ENCODE measurements at places on chromosomes 1 and 21.

DNA sequence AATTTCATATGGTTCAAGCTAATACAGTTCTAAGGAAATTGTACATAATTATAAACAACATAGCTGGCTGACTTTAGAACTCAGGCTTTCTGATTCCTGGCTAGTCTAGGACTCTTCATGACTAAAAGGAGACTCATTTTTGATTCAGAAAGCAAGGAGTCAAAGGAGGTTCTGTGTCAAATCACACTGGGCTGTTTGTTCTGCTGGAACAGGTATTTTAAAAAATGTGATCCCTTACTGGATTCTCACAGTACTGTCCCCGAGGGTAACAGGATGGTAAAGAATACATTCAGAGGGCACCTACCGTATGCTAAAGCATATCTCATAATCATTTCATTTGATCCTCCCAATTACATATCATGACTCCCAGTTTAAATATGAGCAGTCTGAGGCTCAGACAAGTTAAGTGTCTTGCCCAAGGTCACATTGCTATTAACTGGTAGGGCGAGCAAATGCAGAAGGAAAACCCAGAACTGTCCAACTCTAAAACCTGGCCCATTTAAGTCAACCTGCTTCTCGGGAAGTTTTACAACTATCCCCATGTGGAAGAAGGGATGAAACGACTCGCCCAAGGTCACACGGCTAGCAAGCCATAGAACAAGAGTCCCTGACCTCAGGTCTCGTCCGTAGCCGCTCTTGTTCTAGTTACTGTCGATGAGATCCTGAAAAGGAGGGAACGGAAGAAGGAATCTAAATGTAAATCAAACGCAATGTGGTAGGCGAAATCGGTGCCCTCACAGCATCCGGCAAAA is 675 bp downstream of the MYSM1 start:
- no peak for DNase-seq

DNA sequence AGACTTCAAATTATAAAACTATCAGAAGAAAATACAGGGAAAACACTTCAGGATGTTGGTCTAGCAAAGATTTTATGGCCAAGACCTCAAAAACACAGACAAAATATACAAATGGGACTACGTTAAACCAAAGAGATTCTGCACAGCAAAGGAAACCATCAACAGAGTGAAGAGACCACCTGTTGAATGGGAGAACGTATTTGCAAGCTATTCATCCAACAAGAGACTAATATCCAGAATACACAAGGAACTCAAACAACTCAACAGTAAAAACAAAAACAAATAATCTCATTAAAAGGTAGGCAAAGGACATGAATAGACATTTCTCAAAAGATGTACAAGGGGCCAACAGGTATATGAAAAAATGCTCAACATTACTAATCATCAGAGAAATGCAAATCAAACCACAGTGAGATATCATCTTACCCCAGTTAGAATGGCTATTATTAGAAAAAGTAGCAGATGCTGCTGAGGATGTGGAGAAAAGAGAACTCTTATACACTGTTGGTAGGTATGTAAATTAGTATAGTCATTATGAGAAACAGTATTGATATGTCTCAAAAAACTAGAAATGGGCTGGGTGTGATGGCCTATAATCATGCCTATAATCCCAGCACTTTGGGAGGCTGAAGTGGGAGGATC is 112.6 kb downstream of the LRIG2 start:
- no peak for DNase-seq

DNA sequence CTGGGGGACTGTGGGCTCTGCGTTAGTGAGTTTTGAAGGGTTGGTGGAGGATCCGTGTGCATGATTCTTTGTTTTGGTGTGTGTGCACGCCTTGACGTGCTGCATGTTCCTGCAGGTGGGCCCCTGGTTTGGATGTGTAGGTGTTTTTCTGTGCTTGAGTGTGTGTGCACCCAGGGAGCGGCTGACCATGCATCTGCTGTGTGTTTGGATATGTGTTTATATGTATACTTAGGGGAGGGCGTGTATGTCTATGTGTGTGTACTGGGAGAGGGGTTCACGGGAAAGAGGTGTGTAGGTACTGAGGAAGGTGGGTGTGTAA is 1.1 kb downstream of the VANGL2 start:
- DNase-seq, result no peak

GRCh38 chr1:40339420-40340323 is 22.6 kb upstream of the COL9A2 start:
- no peak for DNase-seq

DNA sequence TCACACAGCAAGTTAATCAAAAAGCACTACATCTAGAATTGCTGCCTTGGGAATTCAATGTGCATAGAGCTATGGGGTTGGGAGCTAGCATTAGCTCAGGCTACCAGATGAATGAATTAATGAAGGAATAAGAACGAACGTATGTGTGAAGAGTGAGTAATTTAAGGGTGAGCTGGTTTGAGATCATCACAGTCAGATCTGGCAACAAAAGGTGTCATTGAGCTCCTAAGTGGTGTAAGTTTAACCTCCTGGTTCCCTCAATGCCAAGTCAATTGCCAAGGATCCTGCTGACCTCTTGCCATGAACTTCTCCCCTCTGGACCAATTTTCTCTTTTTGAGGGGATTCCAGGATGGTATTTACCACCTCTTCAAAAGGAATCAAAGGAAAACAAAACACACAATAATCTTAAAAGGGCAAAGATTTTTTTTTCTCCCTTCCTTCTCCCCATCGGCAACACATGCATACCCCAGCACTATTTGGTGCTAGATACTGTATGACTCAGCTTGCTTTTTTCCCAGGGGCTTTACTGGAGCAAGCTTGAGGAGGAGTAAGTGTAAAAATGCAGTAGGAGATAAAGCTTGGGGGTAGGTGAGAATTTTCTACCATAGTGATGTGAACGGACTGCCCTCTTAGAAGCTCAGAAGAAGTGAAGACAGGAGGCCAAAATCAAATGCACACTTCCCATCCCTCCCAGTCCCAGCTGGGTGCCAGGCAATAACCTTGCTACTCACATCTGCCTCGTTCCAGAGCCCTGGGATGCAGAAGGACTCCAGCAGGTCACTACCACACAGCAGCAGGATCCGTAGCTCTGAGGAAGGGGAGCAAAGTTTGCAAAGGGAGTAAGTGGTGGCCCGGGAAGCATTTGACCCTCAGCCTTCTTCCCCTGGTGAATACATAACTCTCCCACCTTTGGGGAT is 92.0 kb downstream of the LAMC2 start:
- no peak for DNase-seq

GRCh38 chr1:54851406-54851805 is 35.6 kb downstream of the DHCR24 start:
- DNase-seq, result no peak

GRCh38 chr1:67666636-67667035 is 18.4 kb upstream of the GADD45A start:
- DNase-seq, result no peak

DNA sequence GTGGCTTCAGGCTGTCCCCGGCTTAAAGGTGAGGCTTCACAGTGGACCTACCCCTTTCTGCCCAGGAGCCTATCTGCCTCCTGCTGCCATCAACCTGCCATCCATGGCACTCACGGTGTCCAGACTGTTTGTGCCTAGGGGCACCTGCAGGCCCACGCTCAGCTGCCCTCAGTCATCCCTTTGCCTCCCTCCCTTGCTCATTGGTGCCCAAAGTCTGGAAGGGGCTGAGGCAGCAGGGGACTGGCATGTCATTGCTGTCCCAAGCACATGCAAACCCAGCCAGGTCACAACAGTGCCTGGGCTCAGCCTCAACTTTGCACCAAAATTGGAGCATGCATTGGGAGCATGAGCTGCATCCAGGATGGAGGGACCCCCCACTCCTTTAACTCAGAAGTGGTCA is 1142.7 kb upstream of the NCAM2 start:
- no peak for DNase-seq

DNA sequence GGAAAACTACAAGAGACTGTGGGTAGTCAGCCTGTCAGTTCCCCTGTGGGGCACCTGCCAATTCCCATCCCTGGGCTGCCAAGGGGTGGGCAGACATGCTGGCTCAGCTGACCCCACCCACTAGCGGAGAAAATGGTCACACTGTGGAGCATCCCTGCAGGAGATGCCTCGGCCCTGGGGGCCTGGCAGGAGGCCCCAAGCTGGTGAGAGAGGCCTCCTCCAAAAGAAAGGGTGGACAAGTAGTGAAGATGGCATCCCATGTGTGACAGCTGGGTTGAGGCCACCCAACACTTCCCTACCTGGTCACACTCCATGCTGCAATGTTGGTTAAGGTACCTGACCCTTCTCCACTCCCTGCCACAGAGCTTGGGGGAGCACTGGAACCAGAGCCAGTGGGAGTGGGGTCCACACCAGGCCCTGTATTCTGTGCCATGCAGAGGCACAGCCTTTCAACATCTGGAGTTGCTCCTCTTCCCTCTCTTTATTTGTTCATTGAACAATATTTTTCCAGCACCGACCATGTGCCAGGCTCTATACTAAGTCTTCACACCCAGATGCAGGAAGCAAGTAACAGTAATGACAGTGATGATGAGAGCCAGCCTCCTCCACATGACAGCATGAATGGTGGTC is 59.5 kb downstream of the KLHDC7A start:
- DNase-seq, result peak; percentile 39

GRCh38 chr1:40221977-40222772 is 25.6 kb upstream of the TMCO2 start:
- DNase-seq, result no peak

GRCh38 chr1:40872276-40872675 is 10.1 kb upstream of the CITED4 start:
- no peak for DNase-seq

DNA sequence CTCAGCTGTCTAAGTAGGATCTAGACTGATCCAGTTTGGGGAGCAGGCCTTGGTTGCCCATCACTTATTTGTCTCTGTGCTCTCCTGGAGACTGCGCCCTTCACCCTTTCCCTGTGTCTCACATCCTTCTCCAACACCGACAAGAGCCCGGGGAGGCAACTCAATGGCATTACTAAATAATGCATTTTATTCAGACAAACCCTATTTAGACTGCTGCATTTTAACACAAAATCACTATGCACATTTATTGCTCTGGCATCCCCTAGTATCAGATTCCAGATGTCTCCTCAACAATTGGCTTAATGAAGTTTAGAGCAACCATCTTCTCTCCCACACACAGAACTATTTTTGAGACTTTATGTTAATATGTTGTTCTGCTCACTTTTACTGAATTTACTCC is 436.4 kb upstream of the CHRM3 start:
- DNase-seq, result no peak

Measured in upper lobe of right lung (tissue), 1 donor.